ENCODE measurements at places on chromosomes 5 and 9.

GRCh38 chr5:143695941-143696340, 116.0 kb upstream of the HMHB1 start:
- no peak for DNase-seq

DNA sequence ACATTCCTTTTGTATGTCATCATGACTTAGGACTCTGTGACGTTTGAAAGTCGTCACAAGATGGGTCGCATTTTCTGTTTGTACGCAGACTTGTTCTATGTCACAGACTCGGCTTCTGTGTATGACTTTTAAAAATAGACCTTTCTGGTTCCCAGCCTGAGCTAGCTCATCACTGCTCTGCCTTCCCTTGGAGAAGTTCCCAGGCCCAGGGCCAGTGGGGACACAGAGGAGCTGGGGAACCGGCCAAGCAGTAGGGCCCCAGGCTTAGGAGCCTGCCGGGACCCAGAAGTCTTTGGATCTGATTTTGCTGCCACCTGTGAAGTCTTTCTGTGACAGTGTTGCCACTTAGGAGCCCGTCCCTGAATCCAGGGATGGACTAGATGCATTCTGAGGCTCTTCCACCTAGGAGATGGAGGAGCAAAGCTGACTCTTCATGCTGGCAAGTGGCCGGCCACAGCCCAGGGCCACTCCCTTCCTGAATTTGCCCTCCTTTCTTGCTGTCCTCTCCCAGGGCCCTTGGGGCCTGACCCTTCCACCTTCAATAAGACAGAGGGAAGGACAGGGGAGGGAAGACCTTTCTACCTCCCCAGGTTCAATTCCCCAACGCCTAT, 18.1 kb upstream of the UBE2QL1 start:
- no peak for DNase-seq

- no peak for DNase-seq
These were observed 174.6 kb upstream of the ZNF608 start for GRCh38 chr5:124920909-124921666.

DNA sequence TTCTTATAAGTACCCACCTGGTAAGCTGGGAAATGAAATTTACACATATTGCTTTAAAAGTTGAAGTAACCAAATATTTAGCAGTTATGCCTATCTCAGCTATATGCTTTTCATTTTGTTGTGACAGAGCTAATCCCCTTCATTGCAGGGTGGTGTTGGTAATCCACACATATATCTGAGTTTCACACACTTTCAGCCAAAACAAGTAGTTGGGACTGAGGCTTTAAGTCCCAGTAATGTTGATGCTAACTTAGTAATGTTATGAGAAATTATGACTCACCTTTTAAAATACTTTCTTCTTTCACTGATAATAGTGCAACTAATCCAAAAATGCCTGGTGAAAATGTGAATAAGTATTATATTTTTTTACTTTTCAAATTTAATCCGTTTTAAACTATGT, 19.2 kb upstream of the RICTOR start:
- DNase-seq = no peak

DNA sequence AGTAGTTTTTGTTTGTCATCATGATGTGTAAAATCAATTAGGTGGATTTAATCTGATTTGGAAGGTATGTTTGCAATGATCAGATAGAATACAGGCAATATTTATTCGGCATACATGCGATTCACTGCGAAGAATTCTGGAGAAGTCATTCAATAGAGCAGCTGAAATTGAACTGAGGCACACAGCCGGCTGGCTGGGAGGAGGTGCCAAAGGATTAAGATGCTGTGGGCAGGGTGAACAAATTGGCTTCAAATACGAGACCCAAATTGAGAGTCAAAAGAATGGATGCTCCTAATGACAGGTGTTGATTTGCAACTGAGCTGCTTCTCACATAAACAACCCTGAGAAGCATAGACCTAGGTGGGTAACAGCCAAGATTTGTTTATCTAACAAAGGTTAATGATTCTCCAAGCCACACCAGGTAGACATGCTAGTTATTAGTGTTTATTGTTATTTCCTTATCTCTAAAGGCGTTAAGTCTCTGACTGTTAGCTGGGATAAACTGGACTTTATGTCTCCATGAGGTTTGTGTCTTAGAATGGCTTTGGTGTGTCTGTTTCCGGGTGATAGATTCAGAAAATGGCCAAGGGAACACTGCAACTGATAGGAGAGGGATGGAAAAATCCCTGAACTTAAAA, 55.3 kb upstream of the CLINT1 start:
- DNase-seq = no peak
